ENCODE measurements at places on chromosomes 11 and 22.

- no peak for DNase-seq
These were observed 154.3 kb upstream of the RASSF10 start for GRCh38 chr11:12854829-12855228.

DNA sequence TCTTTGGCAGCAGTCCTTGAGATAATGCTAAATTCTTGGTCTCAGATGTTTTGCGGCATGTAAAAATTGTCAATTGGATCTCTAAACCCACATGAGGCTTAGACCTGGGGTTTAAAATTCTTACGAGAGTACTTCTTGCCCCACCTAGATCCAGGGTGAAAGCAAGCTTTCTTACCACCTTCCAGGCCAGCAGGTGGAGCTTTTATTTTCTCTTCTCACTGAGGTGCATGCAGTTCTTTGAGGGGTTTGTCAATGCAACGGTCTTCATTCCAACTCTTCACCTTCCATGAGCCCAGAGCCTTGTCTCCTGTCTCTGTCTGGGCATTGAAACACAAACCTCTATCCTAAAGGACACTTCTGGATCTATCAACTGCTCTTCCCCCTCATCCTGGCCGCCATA lies 154.1 kb downstream of the MYO18B start:
- no peak for DNase-seq

DNA sequence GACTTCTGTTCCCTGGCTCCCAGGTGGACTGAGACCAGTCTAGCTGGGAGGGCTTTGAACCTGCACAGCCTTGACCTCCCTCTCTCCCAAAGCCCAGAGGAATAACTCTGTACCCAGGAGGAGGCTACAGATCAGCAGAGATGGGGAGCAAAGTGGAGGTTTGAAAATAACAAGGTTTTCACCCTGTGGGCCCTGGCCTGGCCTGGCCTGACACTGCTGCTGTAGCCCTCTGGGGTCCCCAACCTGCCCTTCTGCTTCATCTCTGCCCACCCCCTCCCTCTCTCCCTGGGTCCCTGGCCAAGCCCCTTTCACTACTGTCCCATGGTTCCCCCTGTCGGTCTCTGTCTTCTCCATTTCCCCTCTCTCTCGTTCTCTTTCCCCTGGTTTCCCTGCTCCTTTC lies 225.2 kb downstream of the BUD13 start:
- DNase-seq = no peak

DNA sequence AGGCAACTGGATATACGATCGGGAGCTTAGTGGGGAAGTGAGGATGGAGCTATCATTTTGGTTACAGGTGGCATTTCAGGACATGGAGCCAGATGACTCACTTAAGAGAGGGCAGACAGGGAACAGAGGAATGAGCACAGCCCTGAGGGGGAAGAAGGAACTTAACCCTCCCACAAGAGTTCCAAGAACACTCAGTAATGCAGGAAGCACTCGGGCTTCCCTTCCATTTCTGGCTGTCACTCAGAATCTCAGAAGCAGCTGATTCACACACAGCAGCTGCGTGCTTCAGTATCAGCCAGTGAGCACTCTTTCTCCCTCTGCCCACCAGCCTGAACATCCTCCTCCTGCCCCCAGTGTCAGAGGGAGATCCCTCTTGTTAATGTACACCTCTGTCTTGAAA lies 34.8 kb downstream of the EFCAB6 start:
- DNase-seq = peak; percentile 67

DNA sequence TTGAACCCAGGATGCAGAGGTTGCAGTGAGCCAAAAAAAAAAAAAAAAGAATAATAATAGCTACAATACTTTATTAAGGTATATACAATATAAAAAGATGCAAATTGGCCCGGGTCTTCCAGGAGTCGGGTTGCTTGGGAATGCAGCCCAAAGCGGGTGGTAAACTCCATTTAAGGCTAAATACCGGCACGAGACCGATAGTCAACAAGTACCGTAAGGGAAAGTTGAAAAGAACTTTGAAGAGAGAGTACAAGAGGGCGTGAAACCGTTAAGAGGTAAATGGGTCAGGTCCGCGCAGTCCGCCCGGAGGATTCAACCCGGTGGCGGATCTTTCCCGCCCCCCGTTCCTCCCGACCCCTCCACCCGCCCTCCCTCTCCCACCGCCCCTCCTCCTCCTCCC lies 143.3 kb downstream of the DLG2 start:
- no peak for DNase-seq

- DNase-seq = no peak
These were observed 31.0 kb downstream of the FZD4 start for GRCh38 chr11:86923999-86924766.

- DNase-seq = peak; percentile 25
These were observed 10.4 kb upstream of the LINC01488 start for GRCh38 chr11:69470793-69471728.

- no peak for DNase-seq
These were observed 896.2 kb downstream of the BRD1 start for GRCh38 chr22:48931452-48931851.

GRCh38 chr22:46598737-46599424 lies 21.3 kb upstream of the GRAMD4 start:
- DNase-seq = no peak

DNA sequence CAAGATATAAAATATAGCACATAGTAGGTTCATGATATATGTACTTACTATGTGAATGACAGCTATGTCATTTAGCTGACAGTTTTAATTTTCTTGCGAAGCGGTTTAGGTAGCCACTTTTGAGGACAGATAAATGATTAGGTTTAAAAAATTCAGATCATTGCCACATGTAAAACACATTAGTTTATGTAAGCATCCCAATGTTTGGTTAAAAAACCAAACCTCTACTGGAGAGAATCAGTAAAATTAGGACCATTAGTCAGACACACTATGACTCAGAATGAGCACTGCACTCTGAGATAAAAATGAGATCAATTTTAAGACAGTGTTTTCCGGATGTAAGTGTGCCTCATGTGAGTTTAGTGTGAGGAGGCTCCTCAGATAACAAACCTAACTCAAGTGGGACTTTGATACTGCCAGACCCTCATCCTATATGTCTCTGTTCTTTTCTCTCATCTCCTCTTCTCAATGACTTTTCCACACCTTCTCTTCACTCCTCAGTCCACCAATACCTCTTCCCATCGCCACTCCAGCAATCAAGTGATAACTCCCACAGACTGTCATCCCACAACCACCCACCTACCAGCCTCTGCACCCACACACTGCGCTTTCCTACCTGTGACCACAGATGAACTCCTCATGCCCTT lies 6.8 kb upstream of the OR2AT4 start:
- peak; percentile 48 for DNase-seq
